ENCODE measurements at places on chromosomes 4 and X.

- H3K4me3 ChIP-seq = no peak overlapping the region
- H3K27ac ChIP-seq = no peak overlapping the region
- H3K4me1 ChIP-seq = peaks cover 5% of the 10 kb centered on the region
- no peaks in the 10 kb centered on the region for H3K36me3 ChIP-seq
- no peaks in the 10 kb centered on the region for H3K27me3 ChIP-seq
Measured at GRCh38 chr4:182015893-182016292, 227.3 kb upstream of the TENM3 start.

GRCh38 chr4:173910891-173911290, 372.6 kb downstream of the FBXO8 start:
- H3K4me3 ChIP-seq = no peak overlapping the region
- H3K27ac ChIP-seq = no peak overlapping the region
- no peak for DNase-seq

DNA sequence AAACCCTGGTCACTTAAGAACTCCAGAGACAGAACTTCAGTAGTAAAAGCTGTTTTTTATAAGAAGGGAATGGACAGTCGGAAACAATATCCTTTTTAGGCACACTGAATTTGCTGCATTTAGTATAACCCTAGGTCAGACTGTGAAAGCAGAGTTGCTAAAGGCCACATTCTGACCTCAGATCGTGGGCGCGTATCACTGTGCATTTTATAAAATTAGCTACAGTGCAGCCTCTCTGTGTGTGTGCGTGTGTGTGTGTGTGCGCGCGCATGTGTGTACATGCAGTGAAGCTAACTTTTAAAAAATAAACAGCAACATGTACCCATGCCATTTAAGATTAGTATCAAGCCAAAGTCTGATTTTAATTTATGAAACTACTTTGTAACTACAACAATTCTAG, 8.0 kb downstream of the ZNF827 start:
- no peak for DNase-seq
- H3K27me3 ChIP-seq = no peaks in the 10 kb centered on the region
- peaks cover 55% of the 10 kb centered on the region for H3K4me1 ChIP-seq

- H3K4me3 ChIP-seq = no peak overlapping the region
- no peaks in the 10 kb centered on the region for H3K36me3 ChIP-seq
- no peak overlapping the region for H3K27ac ChIP-seq
- H3K27me3 ChIP-seq = no peaks in the 10 kb centered on the region
Measured at GRCh38 chrX:25108481-25108880, 92.7 kb upstream of the ARX start.

DNA sequence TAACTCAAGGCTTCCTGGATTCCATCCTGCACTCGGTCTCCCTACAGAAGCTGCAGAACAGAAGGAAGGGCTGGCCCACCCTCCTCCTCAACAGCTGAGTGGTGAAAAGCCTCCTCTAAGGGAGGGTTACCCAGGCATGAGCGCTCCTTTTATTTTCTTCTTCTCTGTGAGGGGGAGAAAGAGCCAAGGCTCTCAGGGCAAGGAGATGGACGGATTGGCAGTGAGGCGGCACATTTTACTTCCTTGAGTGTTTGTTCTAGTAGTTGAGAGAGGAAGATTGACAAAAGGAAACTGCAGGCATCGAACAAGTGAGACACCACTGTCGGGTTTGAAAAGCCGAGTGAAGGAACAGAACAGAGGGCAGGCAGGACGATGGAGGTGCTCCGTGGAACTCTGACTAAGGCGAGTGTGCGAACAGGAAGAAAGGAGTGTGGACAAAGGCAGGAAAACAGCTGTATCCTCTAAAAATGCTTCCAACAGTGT, 38.4 kb upstream of the STS start:
- DNase-seq = no peak
- peaks cover 11% of the 10 kb centered on the region for H3K4me1 ChIP-seq
- no peak overlapping the region for H3K4me3 ChIP-seq

- no peaks in the 10 kb centered on the region for H3K27me3 ChIP-seq
- H3K27ac ChIP-seq = no peak overlapping the region
- no peaks in the 10 kb centered on the region for H3K4me1 ChIP-seq
- no peaks in the 10 kb centered on the region for H3K36me3 ChIP-seq
Measured at GRCh38 chrX:150291014-150291413, 72.1 kb upstream of the MAMLD1 start.

DNA sequence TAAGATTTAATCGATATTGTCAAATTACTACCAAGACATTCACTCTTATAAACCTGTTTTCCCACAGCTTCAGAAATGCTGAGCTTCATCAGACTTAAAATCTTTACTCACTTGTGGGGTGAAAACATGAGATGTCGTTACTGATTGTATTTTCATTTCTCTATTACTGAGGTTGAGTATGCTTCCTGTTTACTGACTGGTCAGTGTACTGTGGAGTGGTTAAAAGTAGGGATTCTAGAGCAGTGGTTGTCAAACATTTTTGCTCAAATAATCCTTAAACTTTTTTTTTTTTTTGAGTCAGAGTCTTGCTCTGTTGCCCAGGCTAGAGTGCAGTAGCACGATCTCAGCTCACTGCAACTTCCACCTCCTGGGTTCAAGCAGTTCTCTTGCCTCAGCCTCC, 50.3 kb downstream of the NSUN7 start:
- no peaks in the 10 kb centered on the region for H3K36me3 ChIP-seq
- DNase-seq = no peak
- no peaks in the 10 kb centered on the region for H3K27me3 ChIP-seq
- H3K4me1 ChIP-seq = no peaks in the 10 kb centered on the region

DNA sequence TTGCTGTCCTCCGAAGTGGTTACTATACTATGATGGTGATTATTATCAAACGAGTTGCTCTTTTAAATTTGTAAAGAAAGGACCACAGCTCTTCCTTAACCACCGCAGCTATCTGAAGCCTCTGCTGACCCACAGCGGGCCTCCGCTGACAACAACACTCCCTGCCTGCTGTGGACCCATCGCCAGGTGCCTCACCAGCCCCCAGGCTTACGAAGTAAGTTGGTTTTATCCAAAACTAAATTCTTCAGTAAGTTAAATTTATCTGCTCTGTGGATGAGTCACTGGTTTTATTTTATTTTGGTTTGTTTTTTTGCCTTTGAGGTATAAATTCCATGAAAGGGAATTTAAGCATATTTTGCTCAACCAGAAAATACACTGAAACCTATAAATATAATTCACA, 54.7 kb downstream of the SLC9A6 start:
- H3K27me3 ChIP-seq = no peaks in the 10 kb centered on the region
- no peak overlapping the region for H3K4me3 ChIP-seq
- H3K4me1 ChIP-seq = no peaks in the 10 kb centered on the region

DNA sequence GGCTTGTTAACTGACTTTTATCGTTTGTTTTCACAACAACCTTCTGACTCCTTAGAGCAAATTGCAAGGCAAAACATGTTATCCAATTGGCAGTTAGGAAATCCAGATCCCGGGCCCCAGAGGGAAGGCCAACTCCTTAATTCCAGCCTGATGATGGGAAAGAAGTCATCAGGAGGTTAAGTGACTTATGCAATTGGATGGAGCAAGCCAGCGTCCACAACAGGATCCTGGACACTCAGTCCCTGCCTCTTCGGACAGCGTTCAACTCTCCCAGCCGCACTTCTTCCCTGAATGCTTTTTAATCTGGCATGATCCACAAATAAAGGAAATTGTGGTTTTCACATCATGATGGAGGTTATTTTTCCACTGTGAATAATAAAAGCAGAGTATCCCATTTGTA, 310.1 kb downstream of the RAB28 start:
- no peaks in the 10 kb centered on the region for H3K27me3 ChIP-seq
- no peaks in the 10 kb centered on the region for H3K4me1 ChIP-seq
- no peak for DNase-seq
- no peak overlapping the region for H3K27ac ChIP-seq
- H3K36me3 ChIP-seq = no peaks in the 10 kb centered on the region

DNA sequence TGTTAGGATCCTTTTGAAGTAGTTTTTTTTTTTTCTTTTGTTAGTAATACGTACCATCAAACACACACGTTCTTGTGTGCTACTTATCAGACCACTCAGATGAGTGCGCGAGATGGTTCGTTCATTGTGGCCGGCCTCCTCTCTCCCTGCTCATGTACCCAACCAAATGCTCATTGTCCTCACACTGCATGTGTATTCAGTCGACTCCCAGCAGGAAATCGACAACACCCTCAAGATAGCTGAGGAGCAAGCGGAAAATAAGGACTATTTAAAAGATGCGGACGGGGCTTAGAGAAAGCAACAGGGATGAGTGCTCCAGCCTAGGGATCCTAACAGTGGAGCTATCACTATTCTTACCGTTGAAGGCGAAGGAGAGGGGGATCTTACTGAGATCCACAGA, 72.9 kb upstream of the GUCY1A1 start:
- H3K4me3 ChIP-seq = no peak overlapping the region
- H3K27me3 ChIP-seq = no peaks in the 10 kb centered on the region
- no peaks in the 10 kb centered on the region for H3K4me1 ChIP-seq
- H3K36me3 ChIP-seq = no peaks in the 10 kb centered on the region
- H3K27ac ChIP-seq = no peak overlapping the region
- peak; percentile 8 for DNase-seq

DNA sequence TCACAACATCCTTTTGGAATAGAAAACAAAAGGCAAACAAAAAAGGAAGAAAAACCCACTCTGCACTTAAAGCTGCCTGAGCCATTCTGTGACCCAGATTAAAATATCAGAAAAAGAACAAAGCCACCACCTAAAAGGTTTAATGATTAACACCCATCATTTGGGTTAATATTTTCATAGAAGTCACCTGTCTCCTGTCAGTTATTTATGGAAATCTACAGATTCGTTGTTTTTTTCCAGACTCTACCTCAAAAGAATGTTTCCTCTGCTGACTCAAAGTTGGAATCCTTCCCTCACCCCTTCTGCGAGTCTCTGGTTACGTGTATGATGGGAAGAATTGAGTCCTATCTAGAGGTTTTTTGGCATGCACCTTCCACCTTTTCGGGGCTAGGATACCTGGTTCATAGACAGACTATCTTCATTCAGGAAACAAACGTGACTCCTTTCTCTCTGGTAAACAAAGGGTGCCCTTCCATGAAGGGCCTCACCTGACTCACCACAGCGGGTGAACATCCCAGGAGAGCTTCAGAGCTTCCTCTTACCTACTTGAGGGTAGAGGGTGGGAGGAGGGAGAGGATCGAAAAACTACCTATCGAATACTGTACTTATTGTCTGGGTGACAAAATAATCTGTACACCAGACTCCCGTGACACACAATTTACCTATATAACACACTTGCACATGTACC, 19.6 kb upstream of the CA5B start:
- peak; percentile 21 for DNase-seq
- H3K27me3 ChIP-seq = no peaks in the 10 kb centered on the region
- peak overlapping the region; percentile 74 for H3K27ac ChIP-seq

Measured in GM23338 (cell line).